Peyer's patch (tissue), 4 donors: ENCODE measurements at places on chromosomes 2 and 18. TPM values are rescaled to one million over a fixed set of nuclear protein-coding genes. Genes with fewer than 3 reads are reported as not detected.

GRCh38 chr2:232563580-232563979, 13.1 kb downstream of the EIF4E2 start:
- H3K4me1 ChIP-seq = no peaks in the 10 kb centered on the region
- H3K27ac ChIP-seq = no peak overlapping the region
- H3K4me3 ChIP-seq = no peak overlapping the region
- peaks cover 93% of the 10 kb centered on the region for H3K36me3 ChIP-seq
- no peaks in the 10 kb centered on the region for H3K27me3 ChIP-seq

CCDC148 gene
- not detected for total RNA-seq

MC5R gene
- not detected for total RNA-seq

LYPD6B gene
- total RNA-seq = 4.4 TPM

TUBA3E gene
- not detected for total RNA-seq

DOK6 gene
- 0.18 TPM for total RNA-seq
